Activated CD8-positive, alpha-beta memory T cell treated with anti-CD3 and anti-CD28 coated beads for 1 hour (primary cell): ENCODE measurements at places on chromosomes 2 and 18.

DNA sequence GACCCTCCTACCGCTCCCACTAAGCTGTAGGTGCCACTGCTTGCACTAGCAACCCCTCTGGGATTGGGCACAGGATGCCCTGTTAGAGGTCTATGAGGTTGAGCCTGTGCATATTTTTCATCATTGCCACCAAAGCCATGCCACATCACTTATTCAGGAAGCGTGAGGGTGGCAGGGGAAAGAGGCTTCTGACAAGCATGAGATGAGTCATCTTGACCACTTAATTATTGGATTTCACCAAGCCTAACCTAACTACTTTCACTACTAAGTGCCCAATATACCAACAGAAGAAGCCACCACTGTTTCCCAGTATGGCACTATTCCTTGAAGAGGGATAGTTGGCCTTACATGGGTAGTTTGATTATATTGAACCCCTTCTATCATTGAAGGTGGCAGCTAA lies 181.3 kb upstream of the EPHA4 start:
- no peak for DNase-seq

GRCh38 chr2:148594216-148594615 lies 50.3 kb upstream of the EPC2 start:
- DNase-seq, result no peak

DNA sequence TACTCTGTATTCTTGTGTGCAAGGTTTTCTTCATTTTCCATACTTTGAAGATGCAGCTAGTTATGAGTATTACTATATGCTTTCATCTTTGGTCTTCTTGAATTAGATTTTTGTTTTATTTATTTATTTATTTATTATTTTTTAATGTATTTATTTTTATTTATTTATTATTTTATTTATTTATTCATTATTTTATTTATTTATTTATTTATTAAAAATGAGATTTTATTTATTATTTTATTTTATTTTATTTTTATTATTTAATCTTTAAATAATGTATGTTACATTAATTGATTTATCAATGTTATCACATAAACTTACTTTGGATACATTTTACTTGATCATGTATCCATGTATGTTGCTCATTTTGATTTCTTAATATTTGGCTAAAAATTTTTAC lies 132.3 kb upstream of the GALNT13 start:
- DNase-seq, result no peak

DNA sequence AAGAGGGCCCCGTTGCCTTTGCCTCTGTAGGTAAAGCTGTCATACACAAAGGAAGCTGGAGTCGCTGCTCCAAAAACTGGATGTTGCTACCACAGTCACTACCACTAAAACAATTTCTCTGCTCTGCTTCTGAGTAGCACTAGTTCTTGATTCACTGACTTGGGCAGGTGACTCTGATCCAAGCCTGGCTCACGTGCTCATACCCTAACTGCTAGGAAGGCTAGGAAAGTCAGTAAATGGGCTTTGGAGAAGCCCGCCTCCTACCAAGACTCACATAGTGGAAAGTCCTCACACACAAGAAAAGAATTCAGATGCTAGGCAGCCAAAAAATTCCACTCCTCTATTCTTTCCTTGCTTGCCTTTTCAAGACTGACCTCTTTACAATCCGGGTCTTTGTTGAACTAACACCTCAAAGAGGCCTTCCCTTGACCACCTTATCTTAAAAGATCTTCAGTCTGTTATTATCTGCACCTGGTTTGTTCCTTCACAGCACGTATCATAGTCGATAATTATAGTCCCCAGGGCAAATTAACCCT lies 11.4 kb upstream of the DYNC1I2 start:
- no peak for DNase-seq

- no peak for DNase-seq
Observed at GRCh38 chr2:223108351-223109050, 56.5 kb downstream of the KCNE4 start.

DNA sequence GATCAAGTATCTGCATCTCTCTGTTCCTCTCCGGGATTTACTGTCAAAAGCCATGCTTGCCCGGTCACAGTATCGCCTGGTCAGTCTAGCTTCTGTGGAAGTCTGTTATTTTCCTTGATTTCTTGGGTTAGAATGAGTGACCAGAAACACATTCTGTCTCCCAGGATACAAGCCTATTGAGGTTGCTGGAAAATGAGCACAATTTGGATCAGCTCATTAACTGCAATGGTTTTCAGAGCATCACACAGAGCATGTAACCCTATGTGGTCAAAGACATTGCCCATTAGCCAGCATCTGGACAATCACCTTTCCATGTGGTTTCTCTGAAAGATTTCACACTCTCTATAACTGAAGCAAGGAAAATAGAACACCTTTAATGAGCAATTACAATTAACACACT lies 124.2 kb upstream of the FAM98A start:
- DNase-seq, result no peak

- DNase-seq, result no peak
Observed at GRCh38 chr18:80010551-80010906, 22.2 kb upstream of the TXNL4A start.

- no peak for DNase-seq
Observed at GRCh38 chr18:24488824-24489493, 28.5 kb downstream of the HRH4 start.

- no peak for DNase-seq
Observed at GRCh38 chr2:233119123-233119522, 59.0 kb downstream of the INPP5D start.

- DNase-seq, result no peak
Observed at GRCh38 chr2:196247114-196247975, 76.0 kb upstream of the STK17B start.

- DNase-seq, result no peak
Observed at GRCh38 chr2:217231212-217231611, 371.3 kb upstream of the TNP1 start.

- no peak for DNase-seq
Observed at GRCh38 chr2:191202881-191203397, 42.3 kb upstream of the MYO1B start.

GRCh38 chr2:236861196-236861875 lies 224.4 kb upstream of the COPS8 start:
- DNase-seq, result no peak

DNA sequence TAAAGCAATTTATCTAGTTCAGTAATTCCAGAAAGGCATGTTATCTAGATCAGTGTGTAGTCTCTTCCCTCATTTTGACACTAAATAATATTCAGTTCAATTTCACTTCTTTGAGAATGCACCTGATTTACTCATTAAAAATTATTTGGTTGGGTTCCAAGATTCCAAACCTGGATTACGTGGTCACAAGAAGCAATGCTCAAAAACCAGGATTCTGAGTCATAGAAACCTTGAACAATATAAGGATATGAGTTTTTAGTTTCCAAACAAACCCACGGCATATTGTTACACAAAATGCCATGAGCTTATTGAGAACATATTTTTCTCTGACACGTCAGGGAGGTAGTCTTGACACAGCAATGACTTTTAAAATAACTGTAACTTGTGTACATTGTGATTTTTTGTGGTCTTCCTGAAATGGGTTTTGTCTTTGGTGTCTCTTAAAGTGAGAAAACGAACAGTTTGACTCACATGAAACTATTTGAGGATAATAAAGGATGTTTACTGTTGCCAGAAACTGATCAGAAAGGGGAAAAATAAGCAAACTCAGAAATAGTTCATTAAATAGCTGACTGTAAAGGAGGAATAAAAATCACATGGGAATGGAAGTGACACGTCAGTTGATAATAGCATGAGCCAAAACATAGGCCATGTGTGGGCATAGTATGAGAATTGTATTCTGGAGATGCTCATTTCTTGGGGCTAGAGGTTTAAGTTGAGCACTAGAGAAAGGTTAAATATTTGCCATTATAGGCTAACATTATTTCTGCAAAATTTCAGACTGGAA lies 617.7 kb upstream of the CDH2 start:
- DNase-seq, result no peak

GRCh38 chr2:39447266-39448168 lies 10.4 kb upstream of the MAP4K3 start:
- no peak for DNase-seq

- DNase-seq, result no peak
Observed at GRCh38 chr18:79803611-79804051, 5.9 kb downstream of the KCNG2 start.

GRCh38 chr2:8627019-8627691 lies 54.7 kb upstream of the ID2 start:
- DNase-seq, result no peak

- DNase-seq, result no peak
Observed at GRCh38 chr2:57497489-57498096, 549.0 kb upstream of the VRK2 start.

- DNase-seq, result no peak
Observed at GRCh38 chr2:121505005-121505404, 25.7 kb upstream of the RNU4ATAC start.

- DNase-seq, result no peak
Observed at GRCh38 chr2:61762292-61762691, 91.6 kb downstream of the FAM161A start.

GRCh38 chr2:108219688-108220087 lies 20.1 kb upstream of the SULT1C3 start:
- DNase-seq, result no peak

GRCh38 chr2:185374878-185375277 lies 363.7 kb upstream of the FSIP2 start:
- no peak for DNase-seq

- no peak for DNase-seq
Observed at GRCh38 chr18:80194874-80195570, 52.3 kb downstream of the PARD6G start.

GRCh38 chr2:101613056-101613704 lies 84.3 kb upstream of the MAP4K4 start:
- no peak for DNase-seq

GRCh38 chr2:191202209-191202721 lies 42.9 kb upstream of the MYO1B start:
- DNase-seq, result no peak

DNA sequence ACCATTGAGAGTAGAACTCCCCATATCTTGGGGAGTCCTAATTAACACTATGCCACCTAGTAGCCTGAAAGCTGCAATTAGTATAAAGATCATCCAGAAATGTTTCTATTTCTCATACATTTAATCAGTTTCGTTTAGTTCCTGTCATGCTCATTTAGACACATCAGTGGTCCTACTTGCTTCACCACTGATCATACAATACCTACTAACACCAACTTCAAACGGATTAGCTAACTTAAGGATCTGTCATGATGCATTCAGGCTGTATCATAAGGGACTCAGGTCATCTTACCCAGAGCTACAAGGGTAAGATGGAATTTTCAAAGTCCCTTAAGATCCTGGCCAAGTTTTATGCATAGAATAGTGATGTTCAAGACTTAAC lies 6.8 kb downstream of the SRSF7 start:
- no peak for DNase-seq

GRCh38 chr2:77552956-77553355 lies 30.8 kb upstream of the LRRTM4 start:
- no peak for DNase-seq

GRCh38 chr2:239146011-239146641 lies 254.7 kb downstream of the HDAC4 start:
- DNase-seq, result no peak

GRCh38 chr2:98883780-98884211 lies 52.2 kb downstream of the CRACDL start:
- no peak for DNase-seq

GRCh38 chr2:176445956-176446355 lies 176.7 kb downstream of the MTX2 start:
- no peak for DNase-seq

DNA sequence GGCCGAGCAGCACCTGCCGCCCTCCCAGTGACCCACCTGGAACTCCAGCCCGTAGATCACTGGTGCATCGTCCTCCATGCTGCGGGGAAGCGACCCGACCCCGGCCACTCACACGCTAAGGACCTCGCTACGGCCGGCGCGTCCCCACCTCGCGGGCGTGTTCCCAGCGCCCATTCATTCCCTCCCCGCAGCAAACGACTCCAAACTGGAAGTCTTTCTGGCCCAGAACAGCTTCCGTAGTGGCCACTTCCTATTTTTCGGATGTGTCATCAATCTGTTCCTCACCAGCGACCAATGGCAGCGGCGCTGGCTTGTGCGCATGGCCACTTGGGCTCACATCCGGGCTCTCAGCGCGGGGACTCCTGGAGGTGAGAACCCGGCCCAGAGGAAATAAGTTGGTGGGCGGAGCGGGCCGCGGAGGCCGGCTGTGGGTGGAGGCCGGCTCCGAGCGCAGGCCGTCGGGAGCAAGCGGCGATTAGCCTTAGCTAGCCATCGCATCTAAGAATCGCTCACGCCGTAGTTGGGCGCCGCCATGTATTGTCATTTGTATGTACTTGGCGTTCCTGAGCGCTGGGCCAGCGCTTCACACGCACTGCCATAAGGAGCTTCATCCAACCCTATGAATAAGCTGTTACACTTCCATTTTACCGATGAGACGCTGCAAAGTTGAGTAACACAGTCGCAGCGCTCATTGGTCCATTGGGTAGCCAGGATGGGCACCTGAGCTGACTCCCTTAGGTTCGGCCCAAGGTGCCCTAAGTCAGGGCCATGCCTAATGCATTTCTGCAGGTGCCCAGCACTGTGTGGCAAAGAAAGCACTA lies at the start of gene EIPR1:
TSS of gene EIPR1 (minus strand) at position 207 of the 821 bp plus-strand sequence. CDS start at position 78, 129 bp downstream.
- peak; percentile 92 for DNase-seq

- DNase-seq, result no peak
Observed at GRCh38 chr2:48219234-48219554, 310.8 kb upstream of the STON1 start.

DNA sequence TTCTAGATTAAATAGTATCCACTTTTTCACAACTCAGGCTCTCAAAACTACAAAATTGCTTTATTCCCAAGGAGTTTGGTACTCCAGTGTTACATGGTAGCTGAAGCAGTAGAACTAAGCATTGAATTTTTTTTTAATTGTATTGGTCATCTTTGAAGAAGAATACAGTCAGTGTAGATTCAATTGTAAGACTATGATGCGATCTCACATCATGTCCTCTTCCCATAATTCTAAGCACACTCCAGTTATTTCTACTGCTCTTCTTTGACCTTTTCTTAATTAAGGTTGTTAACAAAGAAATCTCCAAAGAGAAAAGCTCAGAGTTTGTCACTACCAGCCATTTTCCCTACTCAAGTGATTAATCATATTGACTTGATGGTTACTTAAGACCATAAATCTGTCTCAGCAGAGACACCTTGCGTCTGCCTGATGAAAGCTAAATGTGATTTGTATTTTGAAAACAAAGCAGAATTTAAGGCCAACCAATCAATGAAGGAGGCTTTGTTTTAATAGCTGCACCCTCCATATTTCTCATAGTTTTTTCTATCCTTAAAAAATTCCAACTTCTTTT lies 130.2 kb downstream of the DTNA start:
- DNase-seq, result no peak

- DNase-seq, result no peak
Observed at GRCh38 chr2:88398180-88398579, 54.3 kb downstream of the FOXI3 start.

DNA sequence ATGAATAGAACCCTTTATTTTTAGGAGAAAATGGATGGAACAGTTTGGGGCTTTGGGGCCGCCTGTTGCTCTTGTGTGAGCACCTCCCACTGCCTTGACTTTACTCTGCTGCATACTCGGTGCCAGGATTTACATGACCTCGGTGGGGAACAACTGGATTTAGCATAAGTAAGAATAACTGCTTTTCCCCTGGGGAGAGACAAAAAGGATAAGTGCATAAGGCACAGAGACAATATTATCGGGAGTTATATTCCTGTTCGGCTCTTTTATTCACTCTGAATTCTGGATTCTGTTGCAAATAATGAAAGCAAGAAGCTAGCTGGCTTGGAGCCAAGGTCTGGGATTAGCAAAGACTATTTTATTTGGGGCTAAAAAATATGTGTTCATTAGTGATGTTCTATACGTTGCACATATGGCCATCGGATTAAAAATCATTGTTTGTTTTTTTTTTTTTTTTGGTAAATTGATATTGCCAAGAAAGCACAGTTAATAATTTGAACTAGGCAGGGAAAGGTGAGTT lies 69.8 kb downstream of the CYBRD1 start:
- no peak for DNase-seq

- DNase-seq, result no peak
Observed at GRCh38 chr2:148887350-148888002, 12.4 kb downstream of the KIF5C start.
